ENCODE measurements at places on chromosomes 7 and 10.

GRCh38 chr10:105770524-105771212, 1129.6 kb downstream of the SORCS3 start:
- DNase-seq, result no peak

DNA sequence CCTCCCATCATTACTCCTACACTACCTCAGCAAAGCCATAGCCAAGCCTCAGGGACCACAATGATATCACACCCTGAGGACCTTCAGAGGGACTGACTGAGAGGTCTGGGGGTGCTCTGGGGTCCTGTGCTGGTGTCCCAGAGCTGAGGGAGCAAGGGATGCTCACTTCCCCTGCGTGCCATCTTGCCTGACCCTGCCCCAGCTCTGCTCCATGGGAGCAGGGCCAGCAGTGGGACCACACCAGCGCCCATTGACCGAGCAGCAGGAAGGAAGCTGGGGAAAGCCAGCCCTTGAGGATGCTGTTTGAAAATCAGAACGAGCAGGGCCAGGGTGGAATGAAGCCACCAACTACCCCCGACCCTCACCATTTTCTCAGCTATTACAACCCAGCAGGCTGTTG, 103.0 kb downstream of the PARP12 start:
- no peak for DNase-seq

DNA sequence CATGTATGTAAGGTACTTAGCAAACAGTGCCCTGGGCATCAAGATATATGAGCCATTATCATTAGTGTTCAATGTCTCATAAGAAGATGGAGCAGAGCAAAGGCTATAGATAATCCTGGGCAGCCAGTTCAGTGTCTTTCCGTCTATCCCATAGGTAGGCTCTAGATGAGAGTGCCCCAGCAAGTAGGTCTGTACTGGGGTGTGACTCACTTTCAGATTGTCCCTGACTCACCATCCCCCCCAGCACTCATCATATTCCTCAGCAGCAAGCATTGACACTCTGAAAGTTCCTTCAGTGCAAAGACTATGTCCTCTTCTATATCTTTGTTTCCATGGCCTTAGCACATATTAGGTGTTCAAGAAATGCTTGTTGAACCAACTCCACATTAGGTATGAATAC, 20.0 kb upstream of the FAM204A start:
- DNase-seq, result no peak

- no peak for DNase-seq
These were observed 43.1 kb downstream of the CREB3L2 start for GRCh38 chr7:137958470-137959431.

GRCh38 chr7:30222515-30223215, 61.7 kb upstream of the ZNRF2 start:
- DNase-seq, result no peak

DNA sequence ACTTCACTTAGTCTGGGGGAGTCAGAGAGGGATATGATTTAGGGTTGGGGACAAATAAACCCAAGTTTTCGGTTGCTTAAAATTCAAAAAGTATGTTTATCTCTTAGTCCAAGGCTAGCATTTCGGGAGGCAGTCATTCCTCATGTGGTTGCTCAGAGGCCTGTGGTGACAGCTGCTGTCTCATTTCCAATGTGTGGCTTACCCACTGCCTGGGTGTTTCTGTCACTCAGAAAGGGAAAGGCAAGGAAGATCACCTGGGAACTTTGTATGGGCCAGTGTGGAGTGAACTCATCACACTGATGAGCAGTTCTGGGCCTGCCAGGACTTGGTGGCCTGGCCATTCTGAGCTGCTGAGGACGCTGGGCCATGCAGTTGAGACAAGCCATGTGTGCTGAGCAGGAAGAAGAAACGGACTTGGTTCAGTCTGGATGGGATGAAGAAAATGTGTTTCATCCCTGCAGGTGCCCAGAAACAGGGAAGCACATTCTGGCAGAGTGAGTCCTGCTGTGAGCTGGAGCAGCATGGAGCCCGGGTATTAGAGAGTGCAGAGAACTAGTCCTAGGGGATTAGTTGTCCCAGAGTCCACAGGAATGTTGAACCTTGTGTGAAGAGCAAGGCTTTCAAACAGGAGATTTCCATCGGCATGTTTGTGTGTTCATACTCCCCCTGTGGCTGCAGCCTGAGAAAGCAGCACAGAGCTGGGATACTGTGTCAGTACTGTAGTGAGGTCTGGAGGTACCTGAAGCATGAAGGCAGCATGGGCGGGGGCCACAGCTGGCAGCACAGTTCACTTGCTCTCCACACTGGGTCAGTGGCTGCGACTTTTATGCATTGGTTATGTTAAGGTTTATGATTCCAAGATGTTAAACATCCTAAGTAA, 211.1 kb upstream of the IGFBP3 start:
- no peak for DNase-seq

DNA sequence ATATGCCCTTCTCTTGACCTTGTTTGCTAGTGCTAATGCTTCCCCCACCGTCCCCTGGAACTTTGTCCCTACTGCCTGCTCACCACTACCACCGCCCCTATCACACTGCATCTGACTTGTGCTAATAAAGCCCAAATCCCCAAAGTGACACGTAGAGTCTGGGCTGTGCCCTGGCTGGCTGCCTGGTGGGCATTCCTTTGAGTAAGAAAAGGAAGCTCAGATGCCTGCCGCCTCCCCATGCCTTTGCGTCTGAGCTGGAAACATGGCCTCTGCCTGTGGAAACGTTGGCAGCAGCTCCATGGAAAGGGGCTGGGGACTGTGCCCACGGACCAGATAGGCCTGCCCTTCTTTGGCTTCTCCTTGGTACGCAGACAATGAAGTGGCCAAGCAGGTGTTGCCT, 138.3 kb downstream of the CYP26A1 start:
- DNase-seq, result no peak
